ENCODE measurements at places on chromosomes 13 and 19. TPM values are rescaled to one million over a fixed set of nuclear protein-coding genes. Genes with fewer than 3 reads are reported as not detected.

Gene GRIN3B
- total RNA-seq: 3.1 TPM

Gene C2CD4C
- 0.59 TPM for total RNA-seq

Gene FGF22
- 0.62 TPM for total RNA-seq

Gene LYPD3
- 0.78 TPM for total RNA-seq

Gene IGFL2
- 0.84 TPM for total RNA-seq

Gene PRX
- 1.2 TPM for total RNA-seq

Gene FLT1
- total RNA-seq: not detected

Gene NLRP11
- not detected for total RNA-seq

Gene PGPEP1
- 2.6 TPM for total RNA-seq

Gene ZNF20
- total RNA-seq: 0.20 TPM

Gene LSM14A
- 368 TPM for total RNA-seq

Gene KIR2DL3
- total RNA-seq: not detected

Gene GIPC3
- 0.24 TPM for total RNA-seq

Gene CYP4F22
- not detected for total RNA-seq

Gene MYO16
- 0.08 TPM for total RNA-seq

Gene ZIC5
- total RNA-seq: 2.9 TPM

Gene SIGLECL1
- total RNA-seq: not detected

Gene ZNF865
- 13.6 TPM for total RNA-seq

Gene ZNF428
- 60.4 TPM for total RNA-seq

Gene CD209
- total RNA-seq: not detected

Gene LILRA1
- not detected for total RNA-seq

Gene SSC5D
- total RNA-seq: 0.46 TPM

Gene KLK5
- total RNA-seq: not detected

Gene NLRP7
- total RNA-seq: not detected

Gene ZNF835
- total RNA-seq: not detected

Gene PABPC3
- total RNA-seq: 0.12 TPM

Gene ZNF442
- total RNA-seq: not detected

Gene BRCA2
- total RNA-seq: 3.6 TPM

Gene MYO1F
- total RNA-seq: 0.17 TPM

Gene GPR12
- not detected for total RNA-seq

Gene NCAN
- total RNA-seq: 0.15 TPM

Gene SCN1B
- 19.3 TPM for total RNA-seq

Gene RAX2
- not detected for total RNA-seq

Gene TSHZ3
- 3.0 TPM for total RNA-seq

Gene ZNF850
- 0.82 TPM for total RNA-seq

Gene TMEM259
- 104 TPM for total RNA-seq

Gene GJB6
- not detected for total RNA-seq

Gene CEACAM16
- total RNA-seq: 0.08 TPM

Gene SIGLEC12
- total RNA-seq: not detected

Gene DACH1
- total RNA-seq: not detected

Gene DENND1C
- 0.28 TPM for total RNA-seq

Gene KASH5
- not detected for total RNA-seq

Gene PTH2
- total RNA-seq: not detected

Gene DACT3
- total RNA-seq: 0.39 TPM
